Activated CD8-positive, alpha-beta memory T cell treated with anti-CD3 and anti-CD28 coated beads for 48 hours (primary cell): ENCODE measurements at places on chromosomes 1 and 21.

GRCh38 chr1:21451212-21451611 lies 11.3 kb downstream of the NBPF3 start:
- no peak for DNase-seq

DNA sequence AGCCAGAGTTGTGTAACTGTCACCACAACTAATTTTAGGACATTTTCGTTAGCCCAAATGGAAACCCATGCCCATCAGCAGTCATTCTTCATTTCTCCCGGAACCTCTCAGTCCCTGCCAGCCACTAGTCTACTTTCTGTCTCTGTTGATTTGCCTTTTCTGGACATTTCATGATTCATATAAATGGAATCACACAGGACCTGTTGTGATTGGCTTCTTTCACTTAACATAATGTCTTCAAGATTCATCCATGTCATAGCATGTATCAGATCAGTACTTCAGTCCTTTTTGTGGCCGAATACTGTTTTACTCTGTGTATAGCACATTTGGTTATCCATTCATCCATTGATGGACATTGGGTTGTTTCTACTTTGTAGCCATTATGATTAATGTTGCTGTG lies 7.1 kb downstream of the SLC66A1 start:
- no peak for DNase-seq

DNA sequence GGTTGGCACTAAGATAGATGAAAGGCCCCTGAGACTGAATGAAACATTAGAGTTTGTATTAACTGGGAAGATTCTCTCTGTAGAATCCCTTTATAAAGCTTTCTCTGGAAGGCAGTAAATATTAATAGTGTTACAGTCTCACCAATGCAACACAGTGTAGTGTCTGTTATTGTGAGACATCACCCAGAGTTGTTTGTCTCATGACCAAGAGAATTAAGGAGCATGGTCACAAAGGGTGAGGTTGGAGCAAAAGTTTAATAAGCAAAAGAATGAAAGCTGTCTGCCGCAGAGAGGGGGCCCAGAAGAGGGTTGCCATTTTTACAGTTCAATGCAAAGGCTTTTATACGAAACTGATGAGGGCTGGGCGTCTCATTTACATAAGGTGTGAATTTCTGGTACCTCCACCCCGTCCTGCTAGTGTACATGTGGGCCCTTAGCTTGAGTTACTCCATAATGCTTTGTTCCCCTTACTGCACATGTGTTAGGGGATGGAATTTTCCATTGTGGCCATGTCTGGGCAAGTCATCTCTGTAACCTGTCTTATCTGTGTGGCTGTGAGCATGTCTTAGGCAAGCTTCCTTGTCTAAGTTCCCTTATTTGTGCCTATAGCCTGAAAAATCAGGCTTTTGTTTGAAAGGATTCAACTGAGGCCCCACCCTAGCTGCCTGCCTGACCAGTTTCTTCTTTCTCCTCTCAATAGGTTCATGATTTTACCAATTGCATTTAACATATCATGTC lies 184.1 kb downstream of the RASAL2 start:
- DNase-seq: no peak

DNA sequence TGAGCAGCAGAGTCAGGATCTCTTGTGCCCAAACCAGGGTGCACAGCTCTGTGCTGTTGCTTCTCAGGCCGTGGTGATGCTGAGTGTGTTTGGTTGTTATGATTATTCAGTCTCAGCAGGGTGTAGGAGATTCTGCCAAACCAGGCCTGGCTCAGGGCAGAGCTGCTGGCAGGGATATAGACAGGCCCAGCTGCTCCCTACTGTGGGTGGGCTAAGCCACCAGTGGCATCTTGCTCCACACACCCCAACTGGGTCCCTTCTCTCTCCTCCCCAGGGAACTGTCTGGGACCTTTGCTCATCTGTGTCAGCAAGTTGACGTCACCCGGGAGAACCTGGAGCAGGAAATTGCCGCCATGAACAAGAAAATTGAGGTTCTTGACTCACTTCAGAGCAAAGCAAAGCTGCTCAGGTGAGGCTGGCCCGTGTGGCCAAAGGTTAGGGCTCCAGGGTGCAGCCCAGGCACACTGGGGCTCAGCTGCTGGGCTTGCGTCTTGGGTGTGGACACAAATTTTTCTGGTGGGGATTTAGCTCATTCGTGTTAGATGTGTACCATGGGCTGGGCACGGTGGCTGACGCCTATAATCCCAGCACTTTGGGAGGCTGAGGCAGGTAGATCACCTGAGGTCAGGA lies 9.9 kb upstream of the MIIP start:
- no peak for DNase-seq
